Neural crest cell (in vitro differentiated cells): ENCODE measurements at places on chromosomes 13 and 19. TPM values are rescaled to one million over a fixed set of nuclear protein-coding genes. Genes with fewer than 3 reads are reported as not detected.
A peak's percentile ranks its signal among the peaks of the same experiment; 100 is the strongest.

GRCh38 chr13:94712812-94713560, 641 bp upstream of the SOX21 start:
- DNase-seq: peak; percentile 52

DNA sequence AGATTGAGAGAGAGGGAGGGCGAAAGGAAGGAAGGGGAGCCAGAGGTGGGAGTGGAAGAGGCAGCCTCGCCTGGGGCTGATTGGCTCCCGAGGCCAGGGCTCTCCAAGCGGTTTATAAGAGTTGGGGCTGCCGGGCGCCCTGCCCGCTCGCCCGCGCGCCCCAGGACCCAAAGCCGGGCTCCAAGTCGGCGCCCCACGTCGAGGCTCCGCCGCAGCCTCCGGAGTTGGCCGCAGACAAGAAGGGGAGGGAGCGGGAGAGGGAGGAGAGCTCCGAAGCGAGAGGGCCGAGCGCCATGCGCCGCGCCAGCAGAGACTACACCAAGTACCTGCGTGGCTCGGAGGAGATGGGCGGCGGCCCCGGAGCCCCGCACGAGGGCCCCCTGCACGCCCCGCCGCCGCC, at the start of gene TNFSF11:
TNFSF11 (plus strand) TSS at position 142 of the 400 bp plus-strand sequence; CDS start at position 294, 152 bp downstream.
- DNase-seq: no peak

DNA sequence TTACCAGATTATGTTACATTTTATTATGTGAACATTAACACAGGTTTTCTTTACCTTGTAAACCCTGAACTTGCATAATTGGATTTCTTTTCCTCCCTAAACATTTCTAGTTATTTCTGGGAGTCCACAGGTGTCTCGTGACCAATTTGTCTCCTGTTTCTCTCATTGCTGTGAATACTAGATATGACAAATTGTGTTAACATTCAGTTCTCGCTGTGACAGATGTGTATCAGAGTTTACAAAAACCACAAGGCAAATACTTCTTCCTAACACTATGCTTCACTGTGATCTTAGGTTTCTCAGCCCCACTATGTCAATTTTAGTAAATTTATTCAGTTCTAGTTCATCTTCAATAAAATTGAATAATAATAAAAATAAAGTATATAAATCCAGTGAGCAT, 1554.9 kb downstream of the EFNB2 start:
- DNase-seq: no peak

- no peak for DNase-seq
Measured at GRCh38 chr19:39738814-39739213, 985 bp upstream of the CLC start.

GRCh38 chr19:47209319-47210179, 21.4 kb downstream of the BBC3 start:
- no peak for DNase-seq

The EID2 gene
- total RNA-seq: 28.0 and 30.8 TPM in 2 replicates

The GPC5 gene
- 0.28 and 0.84 TPM in 2 replicates for total RNA-seq

GRCh38 chr13:58633226-58633625, 1001.7 kb downstream of the PCDH17 start:
- no peak for DNase-seq

The IGFL3 gene
- total RNA-seq: not detected in 2 replicates

- no peak for DNase-seq
Measured at GRCh38 chr19:42368360-42368759, 21.7 kb downstream of the CNFN start.

DNA sequence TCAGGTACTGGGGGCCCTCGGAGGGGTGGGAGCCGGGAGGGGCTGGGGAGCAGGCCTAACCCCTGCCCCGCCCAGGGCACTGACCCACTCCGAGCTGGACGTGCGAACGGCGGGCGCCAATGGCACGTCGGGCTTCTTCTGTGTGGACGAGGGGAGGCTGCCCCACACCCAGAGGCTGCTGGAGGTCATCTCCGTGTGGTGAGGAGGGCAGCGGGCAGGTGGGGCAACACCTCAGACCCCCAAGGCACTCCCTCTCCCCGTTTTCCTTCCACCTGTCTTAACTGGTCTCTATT, 18.2 kb downstream of the HPN start:
- DNase-seq: no peak

The CCDC169 gene
- total RNA-seq: 1.7 and 3.5 TPM in 2 replicates

- DNase-seq: no peak
Measured at GRCh38 chr13:28606466-28606865, 52.5 kb upstream of the POMP start.

The ETHE1 gene
- total RNA-seq: 23.7 and 25.0 TPM in 2 replicates

DNA sequence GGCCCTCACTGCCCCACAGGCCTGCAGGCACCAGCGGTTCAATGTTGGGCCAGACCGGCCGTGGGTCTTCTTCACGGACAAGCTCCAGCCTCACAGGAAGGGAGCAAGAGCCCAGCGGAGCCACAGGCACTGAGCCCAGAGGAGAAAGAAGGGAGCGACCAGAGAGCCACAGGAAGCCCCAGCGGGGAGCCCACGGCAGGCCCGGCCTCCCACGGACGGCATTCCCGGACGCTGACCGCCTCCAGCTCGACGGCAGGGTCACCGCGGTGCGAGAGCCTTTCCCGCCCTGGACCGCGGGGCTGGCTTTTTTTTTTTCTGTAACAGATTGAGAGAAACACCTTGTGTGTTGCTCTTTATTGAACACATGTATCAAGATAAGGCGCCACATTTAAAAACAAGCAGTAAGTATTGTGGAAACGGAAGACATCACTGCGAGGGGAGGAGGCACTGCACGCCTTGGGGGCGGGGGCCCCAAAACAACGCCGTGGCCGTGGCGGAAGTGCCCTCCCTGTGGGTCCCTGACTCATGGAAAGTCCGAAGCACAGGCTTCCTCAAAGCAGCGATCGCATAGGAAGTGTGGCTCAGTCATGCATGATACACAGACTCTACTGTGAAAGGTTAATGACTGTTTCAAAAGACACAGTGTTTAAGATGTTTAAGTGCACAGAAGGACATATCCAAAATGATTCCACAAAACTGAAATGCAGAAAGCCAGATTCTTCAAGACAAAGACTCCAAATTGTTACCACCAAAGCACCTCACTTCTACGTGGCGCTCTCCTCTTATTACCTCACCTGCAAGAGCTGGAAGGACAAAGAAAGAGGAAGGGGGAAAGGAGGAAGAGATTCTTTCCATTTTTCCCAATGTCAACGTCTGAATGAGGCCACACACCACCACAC, 3.5 kb downstream of the RASA3 start:
- no peak for DNase-seq

DNA sequence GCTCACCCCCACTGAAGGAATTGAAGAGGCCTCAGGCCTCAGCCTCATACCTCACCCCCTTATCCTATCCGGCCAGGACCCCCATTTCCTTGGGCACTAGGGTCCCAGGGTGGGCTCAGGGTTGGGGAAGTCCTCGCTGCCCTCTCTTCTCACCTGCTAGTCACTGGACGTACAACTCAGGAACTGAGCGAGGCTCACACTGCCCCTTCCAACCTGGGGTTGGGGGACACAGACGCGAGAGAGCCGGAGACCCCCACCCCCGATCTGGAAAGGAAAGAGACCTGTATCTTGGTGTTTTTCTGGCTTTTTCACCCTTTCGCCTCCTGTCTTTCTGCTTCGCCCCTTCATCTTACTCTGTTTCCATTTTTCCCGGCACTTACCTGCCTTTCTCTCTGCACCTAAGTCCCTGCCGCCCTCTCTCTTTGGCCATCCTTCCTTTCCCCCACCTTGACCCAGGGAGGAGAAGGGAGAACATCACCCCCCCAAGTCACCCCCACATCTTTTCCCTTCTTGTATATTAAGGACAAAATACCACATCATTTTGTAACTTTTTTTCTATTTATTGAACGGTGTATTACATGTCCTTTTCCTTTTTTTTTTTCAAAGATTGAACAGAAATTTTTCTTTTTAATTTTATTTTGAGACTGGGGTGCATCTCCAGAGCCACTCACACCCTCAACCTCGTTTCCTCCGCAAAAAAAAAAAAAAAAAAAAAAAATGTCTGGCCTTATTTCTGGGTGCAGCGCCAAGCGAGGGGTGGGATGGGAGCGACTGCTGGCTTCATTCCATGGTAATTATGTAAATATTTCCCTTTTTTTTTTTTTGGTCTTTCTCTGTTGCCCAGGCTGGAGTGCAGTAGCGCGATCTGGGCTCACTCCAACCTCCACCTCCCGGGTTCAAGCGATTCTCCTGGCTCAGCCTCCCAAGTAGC, 36.6 kb downstream of the ZSWIM4 start:
- DNase-seq: no peak
